ENCODE measurements at places on chromosomes 12 and 14.

GRCh38 chr12:18502422-18502968 is 235.3 kb downstream of the PLCZ1 start:
- DNase-seq: no peak

DNA sequence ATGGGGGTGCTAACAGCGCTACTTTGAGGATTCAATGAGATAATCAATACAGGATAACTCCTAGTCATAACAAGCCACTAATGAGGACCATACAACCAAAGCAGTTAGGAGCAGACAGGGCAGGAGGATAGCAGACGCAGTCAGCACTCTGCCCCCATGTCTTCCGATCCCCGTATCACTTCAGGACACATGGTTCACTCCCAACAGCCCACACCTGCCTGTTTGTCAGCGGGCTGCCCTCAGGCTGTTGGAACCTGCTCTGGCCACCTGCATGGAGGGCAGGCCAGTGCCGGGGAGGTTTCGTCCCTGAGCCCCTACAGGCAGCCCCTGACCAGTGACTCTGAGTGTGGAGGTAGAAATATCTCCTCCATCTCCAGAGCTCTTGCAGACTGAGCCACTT is 37.1 kb upstream of the LTBP2 start:
- no peak for DNase-seq

DNA sequence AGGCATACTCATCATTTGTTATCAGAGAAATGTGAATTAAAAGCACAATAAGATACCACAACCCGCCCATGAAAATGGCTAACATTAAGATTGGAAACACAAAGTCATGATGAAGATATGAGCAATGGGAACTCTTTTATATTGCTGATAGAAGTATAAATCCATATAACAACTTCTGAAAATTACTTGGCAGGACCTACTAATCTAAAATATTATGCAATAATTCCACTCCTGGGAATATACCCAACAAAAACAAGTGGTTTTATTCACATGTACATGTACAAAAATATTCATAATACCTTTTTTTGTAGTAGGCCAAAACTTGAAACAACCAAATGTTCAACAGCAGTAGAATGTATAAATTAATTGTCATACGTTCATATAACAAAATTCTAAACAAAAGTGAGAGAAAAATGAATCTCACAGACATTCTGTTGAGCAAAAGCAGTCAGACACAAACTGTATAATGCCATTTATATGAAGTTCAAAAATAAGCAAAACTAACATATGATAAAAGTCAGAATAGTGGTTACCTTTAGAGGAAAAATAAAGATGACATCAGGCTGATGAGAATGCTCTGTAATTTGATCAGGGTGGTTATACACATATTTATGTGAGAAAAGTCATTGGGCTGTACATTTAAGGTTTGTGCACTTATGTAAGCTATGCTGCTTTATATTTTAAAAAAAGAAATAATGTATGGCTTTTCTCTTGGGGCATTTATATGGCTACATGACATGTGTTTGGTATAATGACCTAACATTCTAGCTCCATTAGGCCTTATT is 309.2 kb upstream of the KITLG start:
- DNase-seq: no peak

DNA sequence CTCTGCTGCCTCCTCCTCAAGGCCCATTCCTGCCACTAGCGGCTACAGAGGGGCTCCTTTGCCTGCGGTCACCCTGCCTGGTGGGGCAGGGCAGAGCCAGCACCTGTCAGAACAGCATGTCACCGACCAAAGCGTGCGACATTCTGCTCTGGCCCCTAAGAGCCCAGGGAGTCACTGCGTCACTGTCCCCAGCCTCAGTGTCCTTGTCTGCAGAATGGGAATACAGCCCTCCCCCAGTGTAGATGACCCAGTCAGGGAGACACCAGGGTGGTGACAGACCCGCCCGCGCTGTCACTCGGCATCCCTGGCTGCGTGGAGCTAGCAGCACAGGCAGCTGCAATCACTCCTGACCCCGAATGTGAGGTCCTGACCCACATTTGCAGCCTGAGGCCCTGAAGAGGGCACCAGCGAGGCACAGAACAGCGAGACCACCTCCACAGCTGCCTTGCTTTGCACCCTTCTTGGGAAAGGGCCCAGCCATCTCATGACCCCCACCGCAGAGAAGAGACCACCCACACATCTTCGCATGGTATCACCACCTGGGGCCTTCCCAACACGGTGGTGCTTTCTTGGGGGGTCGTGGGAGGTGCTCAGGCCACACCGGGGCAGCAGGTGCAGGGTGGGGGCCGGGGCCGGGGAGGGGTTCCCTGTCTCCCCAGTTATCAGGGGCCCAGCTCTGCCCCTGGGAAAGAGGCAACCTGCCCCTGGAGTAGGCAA is 2.5 kb downstream of the AHNAK2 start:
- no peak for DNase-seq
